T-helper 1 cell (primary cell): ENCODE measurements at places on chromosomes 1 and 21.

DNA sequence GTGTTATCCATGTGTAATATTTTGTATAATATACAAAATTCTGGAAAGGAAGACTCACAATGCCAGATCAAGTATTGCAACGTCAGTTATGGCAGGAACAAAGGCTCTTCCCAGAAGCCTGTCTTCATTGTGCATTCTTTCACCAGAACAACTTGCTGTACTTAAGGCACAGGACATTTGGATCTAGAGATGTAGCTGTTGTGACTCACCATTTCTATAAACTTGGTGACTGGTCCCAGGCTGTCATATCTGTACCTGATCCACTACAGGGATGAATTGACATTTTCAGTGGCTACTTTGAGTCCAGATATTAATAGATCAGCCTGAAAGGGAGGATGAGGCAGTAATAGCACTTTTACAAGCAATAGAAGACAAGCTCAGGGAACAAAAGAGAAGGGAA, 299.8 kb downstream of the DISC1 start:
- DNase-seq: no peak

GRCh38 chr1:76854255-76854654, 13.0 kb upstream of the ST6GALNAC5 start:
- DNase-seq: no peak

- peak; percentile 63 for DNase-seq
Measured at GRCh38 chr1:182889997-182890396, 50.9 kb downstream of the DHX9 start.

DNA sequence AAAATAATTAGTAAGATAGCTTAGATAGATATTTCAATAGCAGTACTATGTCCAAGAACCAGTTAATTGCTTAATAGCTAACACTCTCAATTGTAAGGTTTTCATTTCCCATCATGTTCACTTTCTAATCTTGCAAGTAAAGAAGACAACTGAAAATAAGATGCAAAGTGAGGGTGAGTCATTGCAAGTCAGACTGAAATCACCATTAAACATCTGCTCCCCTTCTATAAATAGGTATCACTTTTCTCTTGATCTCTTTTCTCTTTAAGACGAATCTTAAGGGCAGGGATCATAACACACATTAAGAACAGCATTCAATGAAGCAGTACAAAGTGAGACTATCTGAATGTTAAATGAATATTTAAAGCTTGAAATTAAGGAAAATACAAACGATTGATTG, 40.4 kb downstream of the UBR4 start:
- no peak for DNase-seq

GRCh38 chr1:114274621-114275317, 121.1 kb upstream of the SYT6 start:
- DNase-seq: no peak

GRCh38 chr1:228293816-228294500, 86.1 kb downstream of the OBSCN start:
- no peak for DNase-seq

DNA sequence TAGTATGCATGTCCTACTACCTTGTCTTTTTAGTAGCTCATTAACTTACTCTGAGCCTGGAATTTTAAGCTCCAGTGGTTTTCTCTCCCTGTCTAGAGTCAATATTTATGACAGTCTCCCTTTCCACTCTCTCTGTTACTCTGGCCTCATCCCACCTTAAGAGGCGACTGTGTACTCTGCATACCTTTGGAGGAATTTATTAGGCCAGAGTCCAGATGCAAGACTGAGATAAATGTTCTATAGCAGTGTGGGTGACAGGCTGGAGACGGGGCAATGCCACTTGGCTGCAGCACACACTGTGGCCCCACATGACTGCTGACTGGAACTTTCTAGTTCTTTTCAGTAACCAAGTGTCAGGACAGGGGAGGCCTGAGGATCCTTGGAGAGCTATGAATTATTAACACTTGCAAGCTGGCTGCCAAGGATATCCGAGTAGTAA, 4.1 kb upstream of the PDZK1 start:
- no peak for DNase-seq

DNA sequence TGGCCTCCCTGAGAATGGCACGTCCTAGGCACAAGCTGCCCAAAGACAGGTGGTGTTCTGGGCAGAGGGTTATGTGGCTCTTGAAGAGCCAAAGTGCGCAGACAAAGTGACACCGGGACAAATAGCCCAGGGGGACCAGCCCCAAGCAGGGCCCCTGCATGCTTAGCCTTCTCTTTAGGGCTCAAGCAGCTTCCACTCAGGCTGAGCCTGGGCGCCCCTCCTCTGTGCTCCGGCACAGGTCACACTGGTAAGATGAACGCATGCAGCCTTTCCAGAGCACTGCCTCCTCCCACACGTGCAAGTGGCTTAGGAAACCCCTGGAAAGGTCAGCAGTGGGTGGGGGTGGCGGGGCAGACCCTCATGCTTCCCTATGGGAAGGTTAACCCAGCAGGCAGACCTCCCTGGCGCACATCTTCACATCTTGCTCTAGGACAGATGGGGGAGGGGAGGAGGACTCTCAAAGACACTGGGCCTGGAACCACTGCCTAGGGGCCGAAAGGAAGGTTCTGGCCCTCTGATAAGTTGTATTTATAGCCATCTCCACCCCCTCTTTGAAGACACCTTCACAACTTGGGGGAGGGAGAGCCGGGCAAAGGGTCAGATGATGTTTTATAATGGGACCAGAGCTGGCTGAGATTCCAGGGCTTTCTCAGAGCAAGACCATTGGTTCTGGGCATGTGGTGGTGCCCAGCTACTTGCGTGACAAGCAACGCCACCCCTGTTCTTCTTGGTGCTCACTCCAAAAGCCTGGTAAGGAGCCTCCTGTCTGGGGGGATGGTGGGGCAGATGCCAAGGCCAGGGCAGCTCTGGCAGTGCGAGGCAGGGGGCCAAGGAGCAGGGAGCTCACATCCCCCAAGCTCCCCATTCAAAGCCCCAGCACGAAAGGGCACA, 5.5 kb downstream of the KLHL21 start:
- no peak for DNase-seq

GRCh38 chr1:48107516-48107915, 110.3 kb upstream of the TRABD2B start:
- DNase-seq: no peak

DNA sequence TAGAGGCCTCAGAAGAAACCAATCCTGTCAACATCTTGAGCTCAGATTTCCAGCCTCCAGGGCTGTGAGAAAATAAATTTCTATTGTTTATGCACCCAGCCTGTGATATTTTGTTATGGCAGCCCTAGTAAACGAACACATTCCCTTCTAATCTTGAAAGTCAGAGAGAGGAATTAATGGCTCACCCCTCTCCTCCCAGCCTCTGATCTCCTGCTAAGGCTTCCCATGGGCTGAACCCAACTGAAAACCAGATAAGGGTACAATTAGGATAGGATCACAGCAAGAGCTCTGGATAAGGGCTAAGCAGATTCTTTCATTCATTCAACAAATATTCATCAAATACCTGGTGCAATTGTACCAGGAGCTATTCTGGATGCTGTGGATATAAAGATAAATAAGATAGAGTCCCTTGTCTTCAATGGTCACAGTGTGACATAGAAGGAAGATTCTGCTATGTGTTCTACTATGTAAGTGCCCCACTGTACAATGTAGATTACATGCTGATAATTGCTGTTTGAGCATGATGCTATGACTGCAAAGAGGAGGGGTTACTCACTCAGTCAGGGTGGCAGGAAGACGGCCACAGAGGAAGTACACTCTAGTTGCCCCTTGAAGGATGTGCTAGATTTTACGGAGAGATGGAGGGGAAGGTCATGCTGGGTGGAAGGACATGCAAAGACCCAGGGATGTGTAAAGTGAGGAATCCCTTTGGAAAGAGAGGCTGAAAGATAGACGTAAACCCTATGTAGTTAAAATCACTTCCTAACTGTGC, 203.3 kb upstream of the JUN start:
- DNase-seq: peak; percentile 57

DNA sequence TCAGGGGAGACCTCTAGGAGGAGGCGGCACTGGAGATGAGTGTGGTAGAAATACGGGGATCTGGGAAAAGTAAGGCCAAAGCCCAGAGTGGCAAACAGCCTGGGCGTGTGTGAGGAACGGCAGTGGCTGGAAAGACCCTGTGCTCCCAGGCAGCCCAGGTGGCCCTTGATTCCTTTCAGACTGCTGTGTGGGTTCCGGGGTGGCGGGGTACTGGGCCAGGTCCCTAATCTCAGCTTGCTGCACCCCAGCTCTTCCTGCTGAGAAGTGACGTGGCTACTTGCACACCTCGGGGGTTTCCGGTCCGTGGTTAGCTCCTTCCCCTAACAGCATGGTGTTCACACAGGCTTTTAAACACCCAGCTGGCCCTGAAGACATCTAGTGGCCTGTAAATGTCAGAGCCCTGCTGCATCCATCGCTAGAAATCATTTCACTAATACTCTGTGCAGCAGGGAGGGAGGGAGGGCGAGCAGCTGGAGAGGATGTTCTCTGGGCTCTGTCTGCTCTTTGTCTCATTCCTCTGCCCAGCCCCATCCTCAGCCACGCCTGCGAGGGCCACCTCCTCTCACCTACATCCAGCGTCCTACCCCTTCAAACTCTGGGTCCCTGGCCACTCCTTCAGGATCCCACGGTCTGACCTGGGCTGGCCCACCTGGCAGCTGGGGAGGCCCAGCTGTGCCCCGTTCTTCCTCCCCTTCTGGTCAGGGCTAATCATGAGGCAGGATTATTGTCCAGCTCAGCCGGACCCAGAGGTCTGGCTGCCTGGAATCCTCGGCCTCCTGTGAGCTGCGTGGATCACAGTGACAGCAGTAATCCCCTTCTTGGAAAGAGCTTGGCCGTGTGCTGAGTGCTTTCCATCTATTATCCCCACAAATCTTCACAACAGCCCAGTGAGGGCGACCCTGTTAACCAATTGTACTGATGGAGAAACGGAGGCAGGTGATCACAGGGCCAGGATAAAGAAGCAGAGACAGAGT, 7.2 kb downstream of the ZDHHC18 start:
- DNase-seq: peak; percentile 90

DNA sequence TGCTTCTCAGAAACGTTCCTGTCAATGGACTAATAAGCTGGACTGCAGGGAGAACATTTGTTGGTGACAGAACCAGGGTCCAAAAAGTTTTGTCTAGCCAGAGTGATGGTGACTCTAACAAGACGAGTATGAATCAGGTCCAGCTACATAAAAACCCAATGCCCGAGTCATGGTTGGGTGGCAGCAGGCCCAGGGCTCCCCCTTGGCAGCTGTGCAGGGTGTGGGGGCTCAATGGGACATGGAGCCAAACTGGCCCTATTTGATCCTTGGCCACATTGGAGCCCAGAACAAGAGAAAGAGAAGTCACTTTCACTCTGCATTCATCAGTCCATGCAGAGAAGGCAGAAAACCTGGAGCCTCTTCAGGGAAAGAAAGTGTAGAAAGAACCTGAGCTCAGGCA, 37.9 kb upstream of the TENT5C start:
- no peak for DNase-seq

- DNase-seq: no peak
Measured at GRCh38 chr21:37808261-37808660, 108.0 kb downstream of the KCNJ6 start.

DNA sequence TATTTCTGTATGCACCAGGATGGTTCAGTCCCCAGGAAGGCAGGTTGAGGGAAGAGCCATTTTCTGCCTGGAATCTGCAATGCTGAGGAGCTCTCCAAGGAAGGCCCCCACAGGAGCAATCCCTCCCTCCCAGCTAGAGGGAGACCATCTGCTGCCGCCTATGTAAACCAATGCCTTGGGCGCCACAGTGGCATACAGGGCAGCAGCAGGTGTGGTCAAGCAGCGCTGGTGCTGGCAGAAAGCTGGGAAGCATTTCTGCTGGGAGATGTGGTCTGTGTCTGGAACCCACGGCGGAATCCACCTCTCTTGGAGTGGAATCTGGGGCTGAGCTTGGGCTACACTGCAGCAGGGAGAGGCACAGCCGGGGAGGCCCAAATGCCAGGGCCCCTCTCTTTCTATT, 283.3 kb downstream of the RRAGC start:
- DNase-seq: no peak

DNA sequence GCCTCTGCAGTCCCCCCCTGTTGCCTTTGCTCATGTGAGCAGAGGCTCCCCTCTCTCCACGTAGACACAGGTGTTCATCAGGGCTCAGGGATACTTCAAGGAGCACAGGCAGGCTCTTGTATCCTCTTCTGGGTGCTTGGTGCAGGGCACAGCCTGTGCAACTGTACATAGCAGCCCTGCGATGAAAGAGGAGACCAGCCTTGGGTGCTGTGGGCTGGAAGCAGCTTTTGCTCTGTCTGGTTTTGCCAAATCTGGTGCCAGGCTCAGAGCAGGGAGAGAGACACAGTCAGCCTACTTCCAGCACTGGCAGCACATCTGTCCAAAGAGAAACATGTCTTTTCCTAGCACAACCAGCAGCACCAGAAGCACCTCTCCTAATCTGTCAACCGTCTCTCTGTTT, 132.1 kb downstream of the ETS2 start:
- no peak for DNase-seq

- DNase-seq: no peak
Measured at GRCh38 chr1:198864695-198865094, 225.9 kb downstream of the PTPRC start.

GRCh38 chr21:29053011-29053553, 20.4 kb downstream of the CCT8 start:
- DNase-seq: no peak

GRCh38 chr21:41666641-41667081, 100.2 kb downstream of the RIPK4 start:
- DNase-seq: no peak

DNA sequence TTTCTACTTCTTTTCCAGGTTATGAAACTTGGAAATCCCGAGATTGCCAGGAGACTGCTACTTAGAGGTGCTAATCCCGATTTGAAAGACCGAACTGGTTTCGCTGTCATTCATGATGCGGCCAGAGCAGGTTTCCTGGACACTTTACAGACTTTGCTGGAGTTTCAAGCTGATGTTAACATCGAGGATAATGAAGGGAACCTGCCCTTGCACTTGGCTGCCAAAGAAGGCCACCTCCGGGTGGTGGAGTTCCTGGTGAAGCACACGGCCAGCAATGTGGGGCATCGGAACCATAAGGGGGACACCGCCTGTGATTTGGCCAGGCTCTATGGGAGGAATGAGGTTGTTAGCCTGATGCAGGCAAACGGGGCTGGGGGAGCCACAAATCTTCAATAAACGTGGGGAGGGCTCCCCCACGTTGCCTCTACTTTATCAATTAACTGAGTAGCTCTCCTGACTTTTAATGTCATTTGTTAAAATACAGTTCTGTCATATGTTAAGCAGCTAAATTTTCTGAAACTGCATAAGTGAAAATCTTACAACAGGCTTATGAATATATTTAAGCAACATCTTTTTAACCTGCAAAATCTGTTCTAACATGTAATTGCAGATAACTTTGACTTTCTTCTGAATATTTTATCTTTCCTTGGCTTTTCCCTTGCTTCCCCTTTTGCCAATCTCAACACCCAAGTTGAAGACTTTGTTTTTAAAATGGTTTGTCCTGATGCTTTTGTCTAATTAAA, 4.0 kb downstream of the CDKN2C start:
- DNase-seq: no peak
